Stimulated activated CD8-positive, alpha-beta memory T cell treated with anti-CD3 and anti-CD28 coated beads, Interleukin-15, amount 100 ng/mL, for 4 hours (primary cell): ENCODE measurements at places on chromosomes 6 and 20.
A peak's percentile ranks its signal among the peaks of the same experiment; 100 is the strongest.

- DNase-seq: no peak
Observed at GRCh38 chr20:52242237-52243230, 51.0 kb upstream of the ZFP64 start.

DNA sequence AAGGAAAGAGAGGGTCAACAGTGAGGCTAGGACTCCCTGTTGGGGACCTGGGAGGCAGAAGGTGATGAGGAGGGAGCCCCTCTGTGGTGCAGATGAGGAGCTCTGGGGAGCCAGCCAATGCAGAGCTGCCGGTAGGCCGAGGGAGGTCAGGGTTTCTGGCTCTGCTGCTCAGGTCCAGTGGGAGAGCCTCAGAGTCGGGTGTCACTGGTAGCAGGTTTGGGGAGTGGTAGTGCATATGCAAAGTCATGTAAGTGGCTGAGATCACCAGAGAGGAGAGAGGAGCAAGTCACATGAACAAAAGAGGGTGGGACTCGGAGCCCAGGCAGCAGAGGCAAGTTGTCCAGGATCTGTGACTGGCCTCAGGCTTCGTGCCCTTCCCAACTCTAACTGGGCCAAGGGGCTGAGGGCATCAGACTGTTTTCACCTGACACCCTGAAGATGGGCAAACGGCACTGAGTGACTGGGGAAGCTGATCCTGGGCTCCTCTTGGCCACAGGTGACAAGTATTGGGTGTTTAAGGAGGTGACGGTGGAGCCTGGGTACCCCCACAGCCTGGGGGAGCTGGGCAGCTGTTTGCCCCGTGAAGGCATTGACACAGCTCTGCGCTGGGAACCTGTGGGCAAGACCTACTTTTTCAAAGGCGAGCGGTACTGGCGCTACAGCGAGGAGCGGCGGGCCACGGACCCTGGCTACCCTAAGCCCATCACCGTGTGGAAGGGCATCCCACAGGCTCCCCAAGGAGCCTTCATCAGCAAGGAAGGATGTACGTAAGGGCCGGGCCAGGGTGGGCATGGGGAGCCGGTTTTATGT is 6.6 kb downstream of the MMP24OS start:
- DNase-seq: no peak

GRCh38 chr20:31542201-31542842 is 28.1 kb downstream of the HM13 start:
- no peak for DNase-seq

- no peak for DNase-seq
Observed at GRCh38 chr20:20491110-20491783, 123.3 kb downstream of the INSM1 start.

GRCh38 chr20:60338556-60338955 is 380.3 kb downstream of the CDH26 start:
- no peak for DNase-seq

DNA sequence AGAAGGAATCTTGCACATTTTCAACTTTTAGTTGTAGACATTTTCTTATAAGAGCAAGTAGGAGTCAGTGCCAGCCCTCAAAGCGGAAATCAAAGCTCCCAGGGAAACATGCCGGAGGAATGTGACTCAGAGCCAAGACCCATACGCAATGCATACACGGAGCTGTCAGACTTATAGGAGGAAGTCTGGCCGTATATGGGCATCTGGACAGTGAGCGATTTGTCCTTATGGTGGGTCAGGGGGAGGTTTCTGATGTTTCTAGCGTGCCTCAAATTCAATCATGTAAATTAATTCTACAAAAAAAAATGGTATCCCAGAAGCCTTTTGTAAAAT is 3.6 kb upstream of the CCN2 start:
- no peak for DNase-seq

DNA sequence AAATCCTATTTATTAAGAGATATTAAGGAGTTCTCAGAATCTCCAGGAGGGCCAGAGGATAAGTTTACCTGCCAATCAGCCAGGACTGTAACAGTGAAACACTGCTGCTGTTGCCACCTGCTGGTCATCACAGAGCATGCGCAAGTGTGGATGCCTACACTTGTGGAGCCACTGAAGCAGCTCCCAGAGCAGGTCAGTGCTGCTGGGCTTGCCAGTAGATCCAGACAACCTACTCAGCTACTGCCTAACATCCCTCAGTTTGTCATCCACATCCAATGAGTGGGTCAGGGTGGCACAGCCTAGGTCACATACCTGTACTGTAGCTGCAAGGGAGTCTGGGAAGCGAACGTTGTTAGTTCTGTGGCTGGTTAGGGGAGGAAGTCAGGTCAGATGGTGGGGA is 18.3 kb upstream of the NHSL1 start:
- DNase-seq: peak; percentile 7

GRCh38 chr20:42603655-42604054 is 586.1 kb downstream of the PTPRT start:
- no peak for DNase-seq

- no peak for DNase-seq
Observed at GRCh38 chr20:63411151-63411897, 50.2 kb upstream of the CHRNA4 start.

GRCh38 chr20:17097603-17098002 is 129.2 kb upstream of the PCSK2 start:
- no peak for DNase-seq

DNA sequence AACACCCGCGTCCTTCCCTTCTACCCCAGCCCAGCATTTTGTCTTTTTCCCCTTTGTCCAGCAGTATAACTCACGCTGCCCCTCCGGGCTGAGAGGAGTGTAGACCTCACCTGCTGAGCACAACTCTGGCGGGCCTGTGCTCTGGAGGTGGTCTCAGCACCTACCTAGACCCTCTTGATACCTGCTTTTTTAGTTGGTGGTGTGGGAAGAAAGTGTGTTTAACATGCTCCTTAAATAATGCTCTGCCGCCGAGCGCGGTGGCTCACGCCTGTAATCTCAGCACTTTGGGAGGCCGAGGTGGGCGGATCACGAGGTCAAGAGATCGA is 1.4 kb upstream of the TRIM26 start:
- DNase-seq: no peak

DNA sequence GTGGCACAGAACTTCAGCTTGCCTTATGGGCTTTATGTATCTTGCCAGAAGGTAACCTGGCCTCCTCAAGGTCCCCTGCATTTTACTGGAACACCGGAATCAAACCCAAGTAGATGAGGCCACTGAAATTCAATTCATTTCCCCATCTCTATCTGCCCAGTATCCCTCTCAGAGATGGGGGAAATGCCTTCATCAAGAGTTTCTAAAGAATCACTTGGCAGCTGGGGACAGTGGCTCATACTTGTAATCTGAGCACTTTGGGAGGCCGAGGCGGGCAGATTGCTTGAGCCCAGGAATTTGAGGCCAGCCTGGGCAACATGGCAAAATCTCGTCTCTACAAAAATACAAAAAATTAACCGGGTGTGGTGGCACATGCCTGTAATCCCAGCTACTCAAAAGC is 12.9 kb downstream of the MDGA1 start:
- no peak for DNase-seq

- peak; percentile 13 for DNase-seq
Observed at GRCh38 chr6:138509371-138509770, 10.1 kb upstream of the NHSL1 start.

DNA sequence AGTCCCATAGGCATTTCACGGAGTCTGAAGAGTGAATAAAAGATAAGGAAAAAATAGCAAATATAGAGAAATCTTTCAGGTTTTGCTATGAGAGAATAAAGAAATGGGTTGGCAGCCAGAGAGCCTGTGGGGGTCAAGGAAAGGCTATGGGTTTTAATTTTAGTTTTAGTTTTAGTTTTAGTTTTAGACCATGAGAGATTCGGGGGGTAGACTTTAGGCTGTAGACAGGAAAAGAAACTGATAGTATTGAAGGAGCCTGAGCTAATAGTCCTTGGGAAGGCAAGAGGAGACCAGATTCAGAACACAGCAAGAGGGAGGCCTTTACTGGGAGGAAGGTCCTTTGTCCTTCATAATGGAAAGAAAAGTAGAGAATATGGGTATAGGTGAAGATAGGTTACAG is 19.3 kb downstream of the DOP1A start:
- no peak for DNase-seq

DNA sequence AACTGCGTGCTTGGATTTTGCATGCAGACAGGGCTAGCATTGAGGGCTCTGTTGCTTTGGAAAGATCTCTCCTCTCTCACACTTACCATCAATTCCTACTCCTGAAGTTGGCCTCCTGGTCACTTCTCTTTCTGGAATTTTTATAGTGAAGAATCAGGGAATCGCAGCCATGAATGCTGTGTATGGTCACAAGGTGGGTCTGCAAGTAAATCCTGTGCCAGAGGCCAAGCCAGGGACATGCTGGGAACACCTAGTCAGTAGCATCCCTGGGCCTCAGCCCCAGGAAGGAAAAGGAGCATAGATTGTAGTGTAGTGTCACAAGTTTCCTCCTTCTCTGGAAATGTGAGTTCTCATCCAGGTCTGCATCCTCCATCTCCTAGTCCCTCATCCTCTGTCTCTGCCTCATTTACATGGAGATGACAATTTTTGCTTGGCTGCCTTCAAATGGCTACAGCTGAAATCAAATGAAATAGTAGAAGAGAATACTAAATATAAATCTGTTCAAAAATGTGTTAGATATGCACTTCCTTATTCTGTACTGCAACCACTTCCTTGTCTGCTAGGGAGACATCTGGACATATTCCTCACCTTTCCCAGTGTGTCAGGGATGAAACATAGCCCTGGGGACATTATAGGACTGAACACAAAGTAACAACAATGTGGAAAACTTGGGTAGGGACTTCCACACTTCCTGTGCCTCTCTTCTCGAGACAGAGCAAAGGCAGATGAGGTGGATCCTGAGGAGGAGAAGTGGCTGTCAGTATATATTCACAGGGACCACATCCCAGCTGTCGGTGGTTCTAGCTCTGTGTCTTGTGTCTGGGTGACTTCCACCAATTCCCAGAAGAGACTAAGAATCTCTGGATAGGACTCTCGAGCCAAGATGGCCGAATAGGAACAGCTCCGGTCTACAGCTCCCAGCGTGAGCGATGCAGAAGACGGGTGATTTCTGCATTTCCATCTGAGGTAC is 17.0 kb downstream of the CST9 start:
- DNase-seq: no peak

DNA sequence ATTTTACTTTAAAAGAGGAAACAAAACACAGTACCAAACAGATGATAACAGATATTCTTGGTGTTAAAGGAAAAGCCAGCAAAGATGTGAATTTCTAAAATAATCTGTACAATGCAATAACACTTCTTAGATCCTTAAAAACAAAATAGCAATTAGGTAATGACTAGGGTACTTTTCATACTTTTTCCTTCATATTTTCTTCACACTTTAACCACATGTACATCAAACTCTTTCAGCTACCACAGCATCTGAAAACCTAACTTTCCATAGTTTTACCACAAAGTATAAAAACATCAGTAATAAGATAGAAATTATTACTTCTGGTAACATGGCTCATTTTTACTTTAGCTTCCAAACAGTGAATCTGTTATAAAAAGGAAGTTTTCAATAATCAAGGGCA is 141.3 kb downstream of the MMS22L start:
- no peak for DNase-seq

DNA sequence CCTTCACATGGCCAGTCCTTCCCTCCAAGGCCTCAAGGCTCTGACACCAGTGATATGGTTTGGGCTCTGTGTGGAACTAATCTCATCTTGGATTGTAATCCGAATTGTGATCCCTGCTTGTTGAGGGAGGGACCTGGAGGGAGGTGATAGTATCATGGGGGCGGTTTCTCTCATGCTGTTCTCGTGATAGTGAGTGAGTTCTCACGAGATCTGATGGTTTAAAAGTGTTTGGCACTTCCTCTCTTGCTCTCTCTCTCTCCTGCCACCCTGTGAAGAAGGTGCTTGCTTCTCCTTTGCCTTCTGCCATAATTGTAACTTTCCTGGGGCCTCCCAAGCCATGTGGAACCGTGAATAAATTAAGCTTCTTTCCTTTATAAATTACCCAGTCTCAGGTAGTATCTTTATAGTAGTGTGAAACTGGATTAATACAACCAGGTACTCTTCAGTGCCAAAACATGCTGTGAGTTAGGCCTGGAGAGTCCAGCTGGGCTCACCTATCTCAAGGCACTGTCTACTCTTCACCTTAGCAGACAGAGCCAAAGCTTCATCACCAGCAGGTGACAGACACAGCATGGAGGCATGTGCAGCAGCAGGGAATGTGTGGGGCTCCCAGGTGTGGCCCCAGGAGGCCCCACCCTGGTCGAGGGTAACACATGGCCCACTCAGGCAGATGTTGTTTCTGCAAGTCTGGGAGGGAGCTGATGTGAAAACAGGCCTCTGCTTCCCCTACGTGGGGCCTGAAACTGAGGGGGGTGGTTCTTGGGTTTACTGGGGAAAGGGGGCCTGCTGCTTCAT is 97.5 kb upstream of the CDYL start:
- DNase-seq: no peak

GRCh38 chr6:161261325-161261724 is 12.5 kb downstream of the AGPAT4 start:
- no peak for DNase-seq

GRCh38 chr6:11263291-11263775 is 30.9 kb upstream of the NEDD9 start:
- DNase-seq: no peak

- DNase-seq: no peak
Observed at GRCh38 chr6:95243053-95243452, 334.3 kb upstream of the MANEA start.

GRCh38 chr20:42218621-42219374 is 600.6 kb upstream of the CHD6 start:
- DNase-seq: no peak

- no peak for DNase-seq
Observed at GRCh38 chr6:156976216-156977127, 199.3 kb downstream of the ARID1B start.

GRCh38 chr20:18174906-18175683 is 37.4 kb downstream of the KAT14 start:
- DNase-seq: no peak

GRCh38 chr6:150349546-150349945 is 19.3 kb upstream of the IYD start:
- no peak for DNase-seq

DNA sequence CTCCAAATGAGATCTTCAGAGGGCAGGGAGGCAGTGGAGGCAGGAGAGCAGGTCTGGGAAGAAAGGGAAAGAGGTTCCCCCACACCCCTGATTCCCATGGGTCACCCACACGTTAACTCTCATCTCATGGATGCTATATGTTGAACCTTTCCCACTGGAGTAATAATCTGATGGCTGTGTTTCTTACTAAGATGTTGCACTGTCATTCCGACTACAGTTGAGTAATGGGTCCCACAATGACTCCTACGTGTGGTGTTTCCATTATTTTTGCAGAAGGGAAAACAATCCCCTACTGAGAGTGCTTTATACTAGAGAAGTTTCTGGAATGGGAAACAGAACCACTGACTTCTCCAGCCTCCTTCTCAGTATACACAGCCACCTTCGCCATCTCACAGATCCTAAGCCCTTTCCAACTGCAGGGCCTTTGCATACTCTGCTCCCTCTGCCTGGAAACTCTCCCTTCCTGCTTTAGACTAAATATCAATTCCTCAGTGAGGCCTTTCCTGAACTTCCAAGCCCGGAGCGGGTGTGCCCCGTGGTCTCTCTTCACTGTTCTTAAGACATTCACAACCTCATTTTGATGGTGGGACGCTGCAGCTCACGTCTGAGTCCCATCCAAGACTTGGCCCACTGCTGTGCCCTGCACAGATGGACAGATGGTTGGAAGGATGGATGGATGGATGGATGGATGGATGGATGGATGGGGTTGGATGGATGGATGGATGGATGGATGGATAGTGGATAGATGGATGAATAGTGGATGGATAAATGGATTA is 238.6 kb upstream of the PMEPA1 start:
- no peak for DNase-seq
